ENCODE measurements at places on chromosomes 5 and 9. TPM values are rescaled to one million over a fixed set of nuclear protein-coding genes. Genes with fewer than 3 reads are reported as not detected.

FAM169A gene
- total RNA-seq, result 90.6 TPM

GDA gene
- 32.8 TPM for total RNA-seq

ALDH1B1 gene
- 11.9 TPM for total RNA-seq

NFIB gene
- 159 TPM for total RNA-seq

MED7 gene
- 36.3 TPM for total RNA-seq

IRX4 gene
- total RNA-seq, result not detected

OTP gene
- not detected for total RNA-seq

ARL10 gene
- total RNA-seq, result 50.5 TPM

SPATA31A3 gene
- not detected for total RNA-seq

TAF1L gene
- total RNA-seq, result 0.78 TPM

CTSV gene
- 0.94 TPM for total RNA-seq

FABP6 gene
- total RNA-seq, result 1.4 TPM

KIF4B gene
- 0.16 TPM for total RNA-seq

FBP2 gene
- not detected for total RNA-seq

DMGDH gene
- total RNA-seq, result 1.2 TPM

SLC6A3 gene
- not detected for total RNA-seq

LCNL1 gene
- total RNA-seq, result 0.16 TPM

FAXDC2 gene
- total RNA-seq, result 7.2 TPM

SLC28A3 gene
- not detected for total RNA-seq

PTGDS gene
- total RNA-seq, result 52.1 TPM

CCL21 gene
- total RNA-seq, result not detected

RUFY1 gene
- 24.0 TPM for total RNA-seq

NMUR2 gene
- not detected for total RNA-seq

FIBCD1 gene
- total RNA-seq, result 1.4 TPM

DDX4 gene
- not detected for total RNA-seq

LECT2 gene
- not detected for total RNA-seq

LOX gene
- 5.8 TPM for total RNA-seq

CARD6 gene
- total RNA-seq, result 1.6 TPM

STOM gene
- 25.1 TPM for total RNA-seq

CEL gene
- total RNA-seq, result not detected

BTNL9 gene
- total RNA-seq, result 0.78 TPM

LCN1 gene
- total RNA-seq, result not detected

GBA2 gene
- total RNA-seq, result 45.2 TPM

RAI14 gene
- 29.3 TPM for total RNA-seq

ARAP3 gene
- total RNA-seq, result 3.3 TPM

ADAM19 gene
- 13.4 TPM for total RNA-seq

PCDHGA2 gene
- 6.9 TPM for total RNA-seq

IFNB1 gene
- total RNA-seq, result not detected

ZNF454 gene
- 9.8 TPM for total RNA-seq

SV2C gene
- 1.7 TPM for total RNA-seq

GLRA1 gene
- total RNA-seq, result 0.16 TPM

PCDHA4 gene
- 18.6 TPM for total RNA-seq

GGTA1 gene
- total RNA-seq, result 2.3 TPM

CTNND2 gene
- total RNA-seq, result 66.9 TPM

MYO10 gene
- total RNA-seq, result 31.2 TPM

PCDHA1 gene
- 6.6 TPM for total RNA-seq

CDH9 gene
- 34.2 TPM for total RNA-seq
